ENCODE measurements at places on chromosomes 2 and 18.
A peak's percentile ranks its signal among the peaks of the same experiment; 100 is the strongest.

DNA sequence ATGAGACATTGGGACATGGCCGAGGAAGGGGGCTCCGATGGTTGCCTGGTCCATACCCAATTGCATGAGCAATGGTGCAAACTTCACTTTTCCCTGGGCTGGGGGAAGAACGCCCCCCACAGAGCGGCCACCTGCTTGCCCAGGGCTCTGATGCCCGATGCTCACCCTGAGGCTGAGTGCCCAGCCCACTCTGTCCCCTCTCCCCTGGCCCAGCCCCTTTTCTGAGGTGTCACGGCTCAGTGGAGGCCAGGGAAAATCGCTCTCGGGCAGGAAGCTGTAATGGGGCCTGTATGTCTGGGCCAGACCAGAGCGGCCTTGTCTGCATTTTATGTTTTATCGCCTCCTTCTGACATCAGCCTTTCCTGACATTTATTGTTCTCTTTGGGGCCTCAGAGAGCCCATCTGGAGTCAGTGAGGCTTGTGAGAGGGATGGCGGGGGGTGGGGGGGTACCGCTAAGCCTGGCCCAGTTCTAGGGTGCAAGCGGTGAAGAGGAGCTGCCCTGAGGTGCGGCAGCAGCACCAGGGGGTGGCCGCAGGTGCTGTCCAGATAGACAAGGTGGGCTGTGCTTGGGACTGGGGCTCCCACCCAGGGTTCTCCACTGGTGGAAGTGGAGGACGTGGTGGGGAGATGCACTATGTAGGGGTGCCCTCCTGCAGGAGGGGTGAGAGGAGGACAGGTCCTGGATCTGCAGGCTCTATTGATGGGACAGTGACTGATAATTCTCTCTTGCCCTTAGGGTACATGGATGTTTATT, 46.2 kb downstream of the INHBB start:
- no peak for DNase-seq

- no peak for DNase-seq
Observed at GRCh38 chr2:19552270-19552669, 193.8 kb upstream of the OSR1 start.

GRCh38 chr2:164692114-164692513, 70.8 kb upstream of the GRB14 start:
- no peak for DNase-seq

DNA sequence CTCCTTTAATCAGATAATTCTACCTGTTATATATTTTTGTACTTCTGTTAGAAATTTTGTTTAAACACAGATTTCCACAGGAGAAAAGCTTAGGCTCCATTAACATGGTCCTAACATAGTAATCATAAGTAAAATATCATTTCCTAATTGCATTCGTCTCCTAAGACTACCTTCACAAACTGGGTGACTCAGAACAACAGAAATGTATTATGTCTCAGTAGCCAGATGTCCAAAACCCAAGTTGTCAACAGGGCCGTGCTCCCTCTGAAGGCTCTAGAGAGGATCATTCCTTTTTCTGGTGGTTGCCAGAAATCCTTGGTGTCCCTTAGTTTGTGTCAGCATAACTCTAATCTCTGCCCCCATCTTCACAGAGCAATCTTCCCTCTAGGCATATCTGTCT, 5.4 kb downstream of the FBXO15 start:
- no peak for DNase-seq

DNA sequence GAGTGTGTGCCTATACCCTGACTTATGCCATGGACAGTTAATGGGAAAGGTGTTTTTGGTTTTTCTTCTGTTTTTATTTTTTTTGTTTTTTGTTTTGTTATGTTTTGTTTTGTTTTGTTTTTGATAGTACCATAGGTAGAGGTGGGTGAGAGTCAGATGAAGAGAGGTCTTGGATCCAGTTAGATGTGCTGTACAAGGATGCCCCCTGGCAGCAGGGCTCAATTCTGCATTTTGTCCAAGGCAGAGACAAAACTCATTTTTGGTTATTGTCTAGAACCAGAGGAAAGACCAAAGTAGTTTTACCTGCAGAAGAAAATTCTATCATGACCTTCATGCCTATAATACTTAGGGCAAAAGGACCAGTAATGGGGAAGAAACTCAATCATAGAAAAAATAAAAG, 48.5 kb downstream of the SLC5A7 start:
- DNase-seq = no peak

DNA sequence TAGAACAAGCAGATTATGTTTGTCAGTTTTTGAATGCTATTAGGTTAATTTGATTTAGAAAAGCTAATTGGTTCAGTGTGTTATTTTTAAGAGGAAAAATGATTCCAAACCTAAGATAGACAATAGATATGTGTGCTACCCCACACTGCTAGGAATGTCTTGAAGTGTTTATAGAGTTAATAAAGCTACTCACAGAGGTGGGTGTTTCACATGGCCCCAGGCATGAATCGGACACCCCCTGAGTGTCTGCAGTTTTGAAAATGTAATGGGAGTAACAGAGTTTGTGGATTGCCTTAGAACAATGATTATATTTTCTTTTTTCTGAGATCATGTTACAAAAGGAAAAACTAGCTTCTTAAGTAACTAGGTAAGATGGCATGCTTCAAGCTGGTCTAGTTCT, 348.3 kb downstream of the ADCYAP1 start:
- no peak for DNase-seq

- DNase-seq = no peak
Observed at GRCh38 chr18:33741760-33742159, 163.7 kb downstream of the ASXL3 start.

DNA sequence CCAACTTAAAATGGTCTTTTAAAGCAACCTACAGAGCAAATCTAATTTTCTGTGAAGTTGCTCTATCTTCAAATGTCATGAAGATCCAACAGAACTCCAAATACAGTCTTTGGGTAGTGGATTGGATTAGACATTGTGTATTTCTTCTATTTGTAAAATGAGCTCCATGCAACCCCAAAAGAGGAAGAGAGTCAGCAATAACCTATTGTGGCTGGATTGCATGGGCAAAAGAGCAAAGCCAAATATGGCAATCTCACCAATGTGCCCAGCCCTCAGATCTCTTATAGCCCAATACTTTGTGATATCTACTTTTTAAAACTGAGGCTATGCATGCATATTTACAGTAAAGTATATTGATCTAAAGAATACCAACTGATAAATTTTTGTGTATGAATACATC, 146.3 kb downstream of the TXNL1 start:
- no peak for DNase-seq

DNA sequence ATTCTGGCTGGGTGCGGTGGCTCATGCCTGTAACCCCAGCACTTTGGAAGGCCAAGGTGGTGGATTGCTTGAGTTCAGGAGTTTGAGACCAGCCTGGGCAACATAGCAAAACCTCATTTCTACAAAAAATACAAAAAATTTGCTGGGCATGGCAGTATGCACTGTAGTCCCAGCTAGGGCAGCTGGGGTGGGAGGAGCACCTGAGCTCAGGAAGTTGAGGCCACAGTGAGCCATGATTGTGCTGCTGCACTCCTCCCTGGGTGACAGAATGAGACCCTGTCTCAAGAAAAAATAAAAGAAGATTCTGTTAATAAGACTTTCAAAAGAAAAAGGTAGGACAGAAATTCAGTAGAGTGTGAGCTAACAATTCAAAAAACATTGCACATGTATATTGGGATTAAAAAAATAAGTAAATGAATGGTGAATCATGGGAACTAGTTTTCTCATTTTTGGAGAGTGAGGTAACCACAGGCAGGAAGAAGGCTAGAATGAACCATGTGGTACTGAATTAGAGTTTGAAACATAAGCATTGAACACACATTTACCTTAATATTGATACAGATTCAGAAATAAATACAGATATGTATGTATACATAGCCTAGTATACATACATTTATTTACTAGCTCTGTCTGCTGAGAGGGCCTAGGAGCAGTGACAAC, 53.5 kb downstream of the NCOA1 start:
- DNase-seq = no peak

- DNase-seq = no peak
Observed at GRCh38 chr2:5696945-5697521, 4.8 kb downstream of the SOX11 start.

DNA sequence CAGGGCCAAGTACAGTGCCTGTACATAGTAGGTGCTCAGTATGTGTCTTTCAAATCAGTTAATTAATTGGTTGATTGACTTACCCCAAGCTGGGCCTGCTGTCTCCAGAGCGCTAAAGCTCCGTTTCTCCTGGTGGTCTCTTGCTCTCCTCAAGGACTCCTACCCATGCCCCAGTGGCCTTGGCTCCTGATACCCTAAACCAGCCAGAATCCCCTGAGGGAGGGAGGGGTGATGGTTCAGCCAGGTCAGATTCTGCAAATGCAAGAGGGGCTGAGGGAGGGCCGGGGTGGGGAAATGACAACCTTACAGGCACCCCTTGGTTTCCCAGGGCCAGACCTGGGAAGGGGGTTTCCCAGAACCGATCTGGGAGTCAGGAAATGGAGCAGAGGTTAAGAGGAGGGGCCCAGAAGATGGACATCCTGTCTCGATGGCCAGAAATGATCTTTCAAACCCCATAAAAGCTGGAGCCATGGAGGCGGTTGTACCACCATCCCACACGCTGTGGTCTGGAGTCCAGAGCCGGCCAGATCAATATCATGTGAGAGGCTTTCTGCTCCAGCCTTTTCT, 209.1 kb downstream of the TNS1 start:
- DNase-seq = no peak

- no peak for DNase-seq
Observed at GRCh38 chr2:51484605-51485004, 452.7 kb upstream of the NRXN1 start.

DNA sequence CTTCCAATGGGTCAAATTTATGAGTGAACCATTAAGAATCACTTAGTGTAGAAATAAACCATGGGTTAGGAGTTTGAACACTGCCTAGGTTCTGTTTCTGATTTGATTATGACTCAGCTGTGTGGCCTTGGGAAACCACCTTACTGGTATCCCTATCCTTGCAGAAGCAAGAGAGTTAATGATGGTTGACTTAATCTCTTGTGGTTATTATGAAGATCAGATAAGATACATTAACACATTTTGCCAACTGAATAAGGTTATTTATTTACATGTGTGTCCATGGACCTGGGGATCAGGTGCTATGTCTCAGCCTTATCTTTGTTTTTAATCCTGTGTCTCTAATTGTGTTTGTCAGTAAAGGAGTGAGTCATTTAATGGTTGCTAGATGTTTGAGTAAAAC, 5.4 kb upstream of the KCNJ13 start:
- peak; percentile 56 for DNase-seq

GRCh38 chr2:186699742-186700141, 5.9 kb downstream of the FAM171B start:
- no peak for DNase-seq

DNA sequence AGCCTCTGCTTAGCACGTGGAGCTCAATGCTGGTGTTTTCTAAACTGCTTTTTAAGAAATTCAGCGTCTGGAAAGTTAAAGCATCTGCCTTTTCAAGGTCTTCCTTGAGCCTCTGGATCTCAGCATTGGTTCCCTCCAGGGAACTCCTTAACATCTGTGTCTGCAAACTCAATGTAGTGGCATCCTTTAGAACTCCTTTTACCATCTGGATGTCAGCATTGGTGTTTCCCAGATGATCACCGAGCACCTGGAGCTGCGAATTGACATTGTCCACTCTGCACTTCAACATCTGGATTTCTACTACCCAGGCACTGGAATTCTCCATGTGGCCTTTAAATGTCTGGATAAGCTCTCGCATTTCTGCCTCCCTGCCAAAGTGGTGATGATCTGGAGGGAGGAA, 3.7 kb downstream of the CLEC4F start:
- DNase-seq = no peak

DNA sequence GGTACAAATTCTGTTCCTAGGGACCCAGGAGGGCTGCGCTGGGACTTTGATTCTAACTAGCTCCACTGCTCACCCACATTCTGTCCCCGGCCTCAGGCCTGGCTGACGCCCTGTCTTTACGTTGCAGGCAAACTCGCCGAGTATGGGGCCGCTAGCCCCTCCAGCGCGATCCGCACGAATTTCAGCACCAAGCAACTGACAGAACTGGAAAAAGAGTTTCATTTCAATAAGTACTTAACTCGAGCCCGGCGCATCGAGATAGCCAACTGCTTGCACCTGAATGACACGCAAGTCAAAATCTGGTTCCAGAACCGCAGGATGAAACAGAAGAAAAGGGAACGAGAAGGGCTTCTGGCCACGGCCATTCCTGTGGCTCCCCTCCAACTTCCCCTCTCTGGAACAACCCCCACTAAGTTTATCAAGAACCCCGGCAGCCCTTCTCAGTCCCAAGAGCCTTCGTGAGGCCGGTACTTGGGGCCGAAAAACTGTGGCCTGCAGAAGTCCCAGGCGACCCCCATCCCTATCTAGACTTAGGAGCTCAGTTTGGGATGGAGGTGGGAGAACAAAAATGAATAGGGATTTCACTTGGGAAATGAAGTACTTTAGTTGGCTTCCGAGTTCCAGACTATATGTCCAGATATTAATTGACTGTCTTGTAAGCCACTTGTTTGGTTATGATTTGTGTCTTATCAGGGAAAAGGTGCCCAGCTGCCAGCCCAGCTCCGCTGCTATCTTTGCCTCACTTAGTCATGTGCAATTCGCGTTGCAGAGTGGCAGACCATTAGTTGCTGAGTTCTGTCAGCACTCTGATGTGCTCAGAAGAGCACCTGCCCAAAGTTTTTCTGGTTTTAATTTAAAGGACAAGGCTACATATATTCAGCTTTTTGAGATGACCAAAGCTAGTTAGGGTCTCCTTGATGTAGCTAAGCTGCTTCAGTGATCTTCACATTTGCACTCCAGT, 1.5 kb downstream of the HOXD1 start:
- no peak for DNase-seq

- no peak for DNase-seq
Observed at GRCh38 chr2:138217975-138218374, 253.7 kb downstream of the HNMT start.

- no peak for DNase-seq
Observed at GRCh38 chr2:156405586-156405985, 30.6 kb upstream of the GPD2 start.

- no peak for DNase-seq
Observed at GRCh38 chr2:239670463-239671120, 269.8 kb upstream of the HDAC4 start.

GRCh38 chr2:108271691-108272253, 16.9 kb upstream of the SULT1C2 start:
- no peak for DNase-seq

- no peak for DNase-seq
Observed at GRCh38 chr18:48946329-48946835, 4.4 kb downstream of the SMAD7 start.

GRCh38 chr2:138689705-138690104, 90.5 kb downstream of the NXPH2 start:
- no peak for DNase-seq

DNA sequence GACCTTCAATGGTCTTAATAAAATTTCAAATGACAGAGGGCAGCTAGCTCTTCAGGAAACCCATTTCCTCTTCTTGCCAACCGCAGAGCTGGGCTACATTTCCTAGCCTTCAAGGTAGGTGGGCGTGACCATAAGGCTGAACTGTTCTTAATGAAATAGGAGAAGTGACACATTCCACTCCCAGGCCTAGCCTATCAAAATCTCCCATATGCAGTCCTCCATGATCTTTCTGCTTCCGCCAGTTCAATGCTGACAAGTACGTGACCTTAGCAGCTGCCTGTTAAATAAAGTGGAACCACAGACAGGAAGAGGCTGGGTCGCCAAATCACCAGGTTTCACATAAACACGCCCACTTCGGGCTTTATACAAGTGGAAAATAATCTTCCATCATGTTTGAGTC, 13.2 kb downstream of the SERPINE2 start:
- peak; percentile 38 for DNase-seq

- no peak for DNase-seq
Observed at GRCh38 chr2:104794441-104794840, 59.5 kb upstream of the POU3F3 start.

- DNase-seq = no peak
Observed at GRCh38 chr2:174603280-174603679, 5.7 kb upstream of the WIPF1 start.

- DNase-seq = no peak
Observed at GRCh38 chr2:33577084-33577483, 22.0 kb downstream of the FAM98A start.

Measured in GM20000 (cell line).